Activated CD4-positive, alpha-beta T cell treated with anti-CD3 and anti-CD28 coated beads, Interleukin-2, amount 10 ng/mL, durations not matched to agents 7 days and 5 days (primary cell): ENCODE measurements at places on chromosomes 5 and 9.
A peak's percentile ranks its signal among the peaks of the same experiment; 100 is the strongest.

GRCh38 chr5:42499016-42499415 lies 75.8 kb downstream of the GHR start:
- no peak for DNase-seq

DNA sequence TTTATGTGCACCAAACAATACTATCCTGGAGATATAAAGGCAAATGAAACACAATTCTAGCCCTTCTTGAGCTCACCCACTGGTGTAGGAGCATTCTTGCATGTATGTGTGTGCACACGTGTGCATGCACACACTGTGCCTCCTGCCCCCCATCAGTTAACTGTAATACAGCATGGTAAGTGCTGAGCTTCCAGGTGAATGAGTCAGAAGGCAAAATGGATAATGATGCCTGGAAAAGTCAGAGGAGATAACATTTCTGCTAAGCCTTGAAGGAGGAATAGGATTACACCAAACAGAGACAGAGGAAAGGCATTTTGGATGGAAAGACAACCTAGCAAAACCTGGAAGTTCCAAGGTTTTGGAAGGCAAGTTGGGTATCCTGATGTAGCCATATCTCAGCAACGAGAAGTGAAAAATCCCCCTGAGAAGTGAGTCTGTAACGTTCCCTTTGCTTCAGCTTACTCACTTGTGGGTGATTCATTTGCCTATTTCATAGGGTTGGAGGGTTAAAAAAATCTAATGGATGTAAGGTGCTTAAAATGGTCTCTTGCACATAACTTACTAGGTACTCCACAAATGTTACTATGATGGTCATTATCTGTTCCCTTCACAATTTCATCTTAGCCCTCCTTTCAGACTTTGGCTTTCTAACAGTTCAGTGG lies 101.4 kb upstream of the STC2 start:
- no peak for DNase-seq

- DNase-seq = no peak
These were observed 158.8 kb upstream of the SPEF2 start for GRCh38 chr5:35458824-35459207.

DNA sequence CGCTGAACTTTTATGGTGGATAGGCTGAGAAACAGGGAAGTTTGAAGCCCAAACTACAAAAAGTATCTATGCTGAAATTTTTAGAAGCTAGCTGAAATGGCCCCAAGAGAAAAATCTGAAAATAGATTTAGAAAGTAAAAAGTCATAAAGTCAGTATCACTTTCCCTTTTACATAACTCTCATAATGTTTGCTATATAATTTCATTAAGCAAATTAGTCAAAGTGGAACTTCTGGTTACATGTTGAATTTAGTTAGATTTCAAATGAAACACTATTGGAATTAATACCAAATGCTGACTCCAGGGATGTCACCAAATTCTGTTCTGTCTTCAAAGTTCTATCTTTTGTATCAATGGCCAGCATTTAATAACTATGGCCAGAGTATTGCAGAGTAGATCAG lies 126.9 kb downstream of the TTC39B start:
- no peak for DNase-seq

DNA sequence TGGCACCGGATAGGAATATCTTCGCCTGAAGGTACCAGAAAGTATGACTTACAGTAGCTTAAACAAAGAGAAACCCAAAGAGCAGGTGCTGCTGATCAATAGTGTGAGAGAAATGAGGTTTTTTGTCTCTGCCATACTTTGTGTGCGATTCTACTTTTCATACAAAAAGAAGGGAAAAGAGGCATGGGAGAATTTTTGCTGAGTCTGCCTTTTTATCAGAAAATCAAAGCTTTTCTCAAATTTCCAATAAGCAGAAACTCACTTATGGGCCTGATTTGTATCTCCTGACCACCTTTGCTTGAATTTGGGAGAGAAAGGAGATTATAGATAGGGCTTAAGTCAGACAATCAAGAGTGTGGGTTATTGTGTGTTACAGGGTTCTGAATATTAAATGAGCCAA lies 65.5 kb upstream of the TAF11L2 start:
- DNase-seq = no peak

- no peak for DNase-seq
These were observed 54.7 kb upstream of the SNX2 start for GRCh38 chr5:122719991-122720746.

DNA sequence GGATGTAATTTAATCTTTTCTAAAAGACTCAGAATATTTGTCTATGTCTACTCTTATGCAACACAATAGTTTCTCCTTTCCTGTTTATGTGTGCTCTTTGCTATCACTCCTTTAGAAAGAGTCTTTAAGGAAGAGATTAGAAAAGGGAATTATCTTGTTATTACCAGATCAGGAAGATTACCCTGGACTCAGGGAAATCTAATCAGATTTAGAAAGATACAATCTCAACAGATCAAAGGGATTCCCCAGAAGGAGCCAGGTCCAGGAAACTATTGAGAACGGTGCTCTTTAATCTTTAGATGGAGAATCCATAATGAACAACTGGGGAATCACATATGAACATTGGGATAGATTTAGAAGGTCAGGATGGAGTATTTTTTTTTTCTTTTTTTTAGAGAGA lies 32.4 kb upstream of the ZFR start:
- DNase-seq = no peak

DNA sequence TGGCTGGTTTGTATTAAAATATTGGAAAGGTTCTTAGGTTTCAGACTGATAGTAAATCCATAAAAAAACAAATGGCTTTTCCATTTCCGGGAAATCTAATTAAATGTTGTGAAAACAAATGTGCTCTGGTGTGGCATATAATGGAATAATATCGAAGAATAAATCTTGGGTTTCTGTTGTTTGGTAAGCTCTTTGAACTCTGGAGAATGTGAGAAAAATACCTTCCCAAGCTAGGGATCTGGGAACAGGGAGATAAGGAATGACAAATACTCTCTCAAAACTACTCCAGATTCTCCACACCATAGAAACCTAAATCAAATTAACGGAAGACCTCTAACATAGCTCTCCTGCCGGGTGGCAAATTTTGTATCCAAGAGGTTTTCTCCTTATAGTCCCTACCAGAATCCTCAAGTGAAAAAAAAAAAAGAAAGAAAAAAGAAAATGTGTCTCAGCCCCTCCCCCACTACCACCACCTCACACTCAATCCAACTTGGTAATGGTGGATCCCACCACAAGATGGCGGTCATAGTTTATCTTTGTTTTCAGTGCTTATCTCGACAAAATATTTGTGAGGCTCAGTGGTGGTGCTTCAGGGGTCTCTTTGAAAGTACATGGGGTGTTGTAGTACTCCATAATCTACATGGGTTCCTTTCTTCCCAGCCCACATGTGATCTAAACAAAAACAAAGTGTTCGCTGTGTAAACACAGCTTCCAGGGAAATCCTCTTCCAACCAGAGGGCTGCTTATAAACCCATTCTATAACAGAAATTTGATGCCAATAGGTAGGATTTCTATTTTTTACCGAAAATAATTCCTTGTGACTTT lies 54.5 kb upstream of the FST start:
- DNase-seq = peak; percentile 19

GRCh38 chr9:79731171-79731890 lies 159.6 kb downstream of the TLE4 start:
- DNase-seq = peak; percentile 17

GRCh38 chr5:121763665-121764064 lies 88.0 kb upstream of the FTMT start:
- DNase-seq = no peak

- DNase-seq = no peak
These were observed 1052.7 kb upstream of the ARRDC3 start for GRCh38 chr5:92435781-92436180.

- peak; percentile 85 for DNase-seq
These were observed 7.7 kb upstream of the CFAP157 start for GRCh38 chr9:127698985-127699670.

DNA sequence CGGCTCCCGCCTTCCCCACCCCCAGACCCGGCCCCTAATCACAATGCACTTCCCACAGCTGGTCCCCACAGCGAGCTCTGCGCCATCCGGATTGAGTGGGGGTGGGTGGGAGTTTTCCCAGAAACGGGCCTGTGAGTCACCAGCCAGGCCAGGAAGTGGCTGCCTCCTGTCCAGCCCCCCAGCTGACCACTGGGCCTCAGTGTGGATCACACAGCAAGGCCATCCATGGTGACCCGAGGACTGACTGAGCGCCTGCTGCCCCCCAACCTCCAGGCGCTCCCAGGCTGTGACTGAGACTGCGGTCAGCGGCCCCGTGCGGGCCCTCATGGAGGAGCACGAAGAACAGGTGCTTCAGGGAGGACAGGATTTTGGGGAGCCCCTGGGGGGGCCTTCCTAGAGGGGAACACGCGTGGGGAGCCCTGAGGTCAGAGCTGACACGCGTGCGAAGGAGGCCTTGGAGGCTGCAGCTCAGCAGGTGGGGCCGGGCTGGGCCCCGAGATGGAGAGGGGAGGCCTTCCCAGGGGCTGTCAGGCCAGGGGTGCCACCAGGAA lies 48.3 kb upstream of the EGFL7 start:
- DNase-seq = no peak

GRCh38 chr9:123251324-123251723 lies 17.1 kb downstream of the STRBP start:
- DNase-seq = no peak

DNA sequence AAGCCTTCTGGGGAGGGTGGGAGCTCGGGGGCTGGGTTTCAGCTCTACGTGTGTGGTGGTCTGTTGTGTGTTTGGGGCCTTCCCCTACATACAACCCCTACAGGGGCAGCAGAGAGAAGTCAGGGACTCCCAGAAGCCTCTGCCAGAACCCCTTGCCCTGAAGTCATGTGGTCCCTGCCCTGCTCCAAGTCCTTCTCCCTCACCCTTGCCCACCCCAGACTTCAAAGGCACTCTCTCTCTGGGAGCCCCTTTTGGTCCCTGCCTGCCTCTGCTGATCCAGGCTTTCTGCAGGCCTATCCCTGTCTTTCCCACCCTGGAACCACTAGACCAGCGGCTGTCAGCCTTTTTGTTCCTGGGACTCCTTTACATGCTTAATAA lies 61.1 kb upstream of the PSD2 start:
- no peak for DNase-seq

DNA sequence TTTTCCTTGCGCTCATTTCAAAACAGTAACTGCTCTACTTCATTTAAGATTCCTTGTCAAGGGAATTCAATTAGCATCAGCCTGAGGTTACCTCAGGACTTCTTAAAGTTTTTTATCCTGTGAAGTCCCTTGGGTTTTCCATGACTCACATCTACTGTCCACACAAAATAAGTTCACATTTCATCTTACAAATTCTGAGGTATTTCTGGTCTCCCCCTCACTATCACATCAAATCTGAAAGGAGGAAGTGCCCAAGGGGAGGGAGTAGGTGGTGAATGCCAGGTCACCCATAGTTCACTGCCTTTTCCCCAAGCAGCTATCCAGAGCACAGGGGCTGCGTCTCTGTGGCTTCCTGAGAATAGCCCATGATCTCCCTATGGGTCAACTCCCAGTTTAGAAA lies 227.1 kb upstream of the NREP start:
- DNase-seq = no peak

DNA sequence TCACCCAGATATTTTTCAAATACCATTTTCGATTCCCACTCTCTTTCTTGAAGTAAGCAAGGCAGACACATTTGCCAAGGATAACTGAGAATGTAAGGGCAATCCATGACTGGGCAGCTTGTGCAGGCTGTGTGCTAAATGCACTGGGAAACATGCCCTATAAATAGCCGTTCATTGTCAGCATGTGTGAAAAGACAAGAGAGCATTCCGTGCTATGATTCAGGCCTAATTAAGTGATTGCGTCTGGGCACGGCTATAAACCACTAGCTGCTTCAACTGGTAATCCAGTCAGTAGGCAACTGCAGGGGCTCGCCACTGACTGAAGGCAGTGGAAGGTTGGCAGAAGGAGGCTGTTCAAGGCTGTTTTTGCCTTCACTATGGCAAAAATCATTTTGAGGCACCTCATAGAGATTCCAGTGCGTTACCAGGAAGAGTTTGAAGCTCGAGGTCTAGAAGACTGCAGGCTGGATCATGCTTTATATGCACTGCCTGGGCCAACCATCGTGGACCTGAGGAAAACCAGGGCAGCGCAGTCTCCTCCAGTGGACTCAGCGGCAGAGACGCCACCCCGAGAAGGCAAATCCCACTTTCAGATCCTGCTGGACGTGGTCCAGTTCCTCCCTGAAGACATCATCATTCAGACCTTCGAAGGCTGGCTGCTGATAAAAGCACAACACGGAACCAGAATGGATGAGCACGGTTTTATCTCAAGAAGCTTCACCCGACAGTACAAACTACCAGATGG lies at the start of gene HSPB3:
Gene HSPB3, plus strand, starts transcription at position 287 of the 745 bp plus-strand sequence. Its CDS starts 91 bp downstream, at position 378.
- no peak for DNase-seq

GRCh38 chr5:132674671-132675506 lies 1.1 kb downstream of the IL4 start:
- DNase-seq = no peak

DNA sequence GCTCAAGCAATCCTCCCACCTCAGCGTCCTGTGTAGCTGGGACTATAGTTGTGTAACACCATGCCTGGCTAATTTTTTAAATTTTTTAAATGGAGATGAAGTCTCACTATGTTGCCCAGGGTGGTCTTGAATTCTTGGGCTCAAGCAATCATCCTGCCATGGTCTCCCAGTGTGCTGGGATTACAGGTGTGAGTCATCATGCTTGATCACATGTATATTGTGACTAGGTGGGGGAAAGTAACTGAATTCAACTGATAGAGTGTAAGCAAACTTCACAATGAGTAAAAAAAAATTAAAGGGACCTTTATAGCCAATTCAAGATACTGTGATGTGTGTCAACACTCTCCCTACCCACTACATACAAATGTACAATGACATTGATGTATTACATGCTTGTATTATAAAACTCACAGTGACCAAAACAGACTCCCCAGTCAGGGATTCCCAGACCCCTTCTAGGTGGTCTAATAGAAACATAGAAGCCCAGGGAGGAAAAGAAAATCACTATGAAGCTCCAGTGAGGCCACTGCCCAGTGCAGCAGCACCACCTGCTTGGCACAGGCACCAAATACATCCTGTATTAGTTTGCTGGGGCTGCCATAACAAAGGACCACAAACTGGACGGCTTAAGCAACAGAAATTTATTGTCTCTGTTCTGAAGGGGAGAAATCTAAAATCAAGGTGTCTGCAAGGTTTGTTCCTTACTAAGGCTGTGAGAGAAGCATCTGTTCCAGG lies 8.8 kb downstream of the PLGRKT start:
- DNase-seq = no peak

GRCh38 chr5:170753311-170753710 lies 30.2 kb upstream of the GABRP start:
- DNase-seq = no peak

- no peak for DNase-seq
These were observed 138.8 kb downstream of the KDM4C start for GRCh38 chr9:6896562-6896961.

DNA sequence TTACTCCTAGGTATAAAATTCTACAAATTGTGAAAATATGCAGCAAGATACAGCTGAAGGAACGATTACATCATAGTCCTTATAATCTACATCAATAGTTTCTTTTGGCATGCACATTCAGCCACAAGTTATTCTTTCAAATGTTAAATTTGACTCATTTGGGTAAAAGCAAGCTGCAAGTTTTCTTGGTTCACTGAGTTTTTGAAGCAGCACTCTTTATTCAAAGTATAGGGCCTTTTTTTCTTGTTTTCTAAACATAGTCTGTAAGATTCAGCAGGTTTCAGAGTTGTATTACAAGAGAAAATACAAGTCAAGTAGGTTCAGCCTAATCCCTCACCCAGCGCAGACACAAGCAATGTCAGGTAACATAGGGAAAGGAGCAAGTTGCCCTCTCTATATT lies 981.5 kb downstream of the PTPRD start:
- DNase-seq = no peak
